ENCODE measurements at places on chromosomes 13 and 19.

DNA sequence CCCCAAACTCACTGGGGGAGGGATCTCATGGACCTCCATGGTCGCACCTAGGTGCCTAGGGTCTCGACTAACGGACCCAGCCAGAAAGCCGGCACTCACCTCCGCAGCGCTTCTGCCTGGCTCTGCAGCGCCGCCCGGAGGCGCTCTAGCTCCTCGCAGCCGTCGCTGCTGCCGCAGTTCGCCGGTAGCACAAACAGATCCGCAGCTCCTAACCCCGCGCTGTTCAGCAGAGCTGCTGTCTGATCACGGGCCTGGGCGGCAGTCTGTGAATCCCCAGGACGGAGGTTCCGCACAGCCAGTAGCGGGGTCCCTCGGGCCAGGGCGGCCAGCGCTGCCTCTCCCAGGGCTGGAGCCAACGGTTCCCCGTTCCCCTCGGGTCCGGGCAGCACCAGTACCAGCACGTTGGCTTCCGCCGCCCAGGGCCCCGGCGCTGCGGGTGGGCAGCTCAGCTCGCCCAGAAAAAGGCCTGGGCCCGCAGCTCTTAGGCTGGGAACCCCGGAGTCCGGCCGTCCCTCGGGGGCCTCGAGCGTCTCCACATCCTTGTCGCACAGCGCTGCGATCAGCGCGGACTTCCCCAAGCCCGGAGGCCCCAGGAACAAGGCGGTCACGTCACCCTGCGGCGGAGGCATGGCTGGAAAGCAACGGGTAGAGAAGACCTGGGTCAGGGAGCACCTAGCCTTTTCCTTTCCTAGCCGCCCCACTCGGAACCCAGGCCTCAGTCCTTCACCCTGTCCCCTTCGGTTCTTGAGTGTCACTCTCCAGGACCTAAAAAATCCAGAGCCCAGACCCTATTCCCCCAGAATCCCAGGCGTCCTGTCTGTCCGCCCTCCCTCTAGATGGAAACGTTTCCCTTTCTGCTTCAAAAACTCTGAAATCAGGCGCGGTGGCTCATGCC lies 977 bp downstream of the IRGQ start:
- DNase-seq: peak; percentile 63

DNA sequence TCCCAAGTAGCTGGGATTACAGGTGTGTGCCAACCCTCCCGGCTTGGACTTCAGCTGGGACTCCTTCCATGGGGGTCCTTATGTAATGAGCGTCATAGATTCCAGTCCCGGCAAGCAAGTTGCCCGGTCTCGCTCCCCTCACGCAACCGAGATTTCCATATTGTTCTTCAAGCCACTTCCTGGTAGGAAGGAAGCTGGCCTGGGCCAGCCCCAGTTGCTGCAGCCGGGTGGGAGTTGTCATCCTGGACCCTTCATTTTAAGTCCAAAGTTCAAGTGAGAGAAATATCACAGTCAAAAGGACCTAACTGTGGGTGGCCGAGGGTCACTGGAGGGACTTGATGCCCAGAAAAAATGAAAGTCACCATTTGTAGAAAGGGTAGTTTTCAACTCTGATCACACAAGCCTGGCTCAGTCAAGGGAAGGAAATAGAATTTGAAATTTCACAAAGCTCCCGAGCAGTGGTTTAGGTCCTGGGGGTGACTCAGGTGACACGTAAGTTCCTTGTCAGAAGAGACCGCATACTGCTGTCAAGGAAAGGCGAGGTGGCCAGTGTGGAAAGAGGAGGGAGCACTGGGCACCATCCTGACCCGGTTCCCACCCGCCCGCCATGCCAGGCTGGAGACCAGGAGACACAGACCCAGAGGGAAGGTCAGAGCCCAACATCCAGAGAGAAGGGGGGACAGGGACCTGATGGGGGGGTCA lies 5.3 kb downstream of the FGF21 start:
- DNase-seq: peak; percentile 75

DNA sequence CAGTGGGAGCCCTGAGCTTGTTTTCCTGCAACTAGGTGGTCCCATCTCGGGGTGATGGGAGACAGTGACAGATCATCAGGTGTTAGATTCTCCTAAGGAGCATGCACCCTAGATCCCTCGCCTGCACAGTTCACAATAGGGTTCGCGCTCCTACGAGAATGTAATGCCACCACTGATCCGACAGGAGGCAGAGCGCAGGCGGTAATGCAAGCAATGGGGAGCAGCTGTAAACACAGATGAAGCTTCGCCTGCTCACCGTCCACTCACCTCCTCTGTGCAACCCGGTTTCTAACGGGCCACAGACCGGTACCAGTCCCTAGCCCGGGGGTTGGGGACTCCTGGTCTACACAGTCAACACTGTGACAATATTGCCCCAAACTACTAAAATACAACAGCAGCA lies 38.8 kb downstream of the CARD8 start:
- no peak for DNase-seq

DNA sequence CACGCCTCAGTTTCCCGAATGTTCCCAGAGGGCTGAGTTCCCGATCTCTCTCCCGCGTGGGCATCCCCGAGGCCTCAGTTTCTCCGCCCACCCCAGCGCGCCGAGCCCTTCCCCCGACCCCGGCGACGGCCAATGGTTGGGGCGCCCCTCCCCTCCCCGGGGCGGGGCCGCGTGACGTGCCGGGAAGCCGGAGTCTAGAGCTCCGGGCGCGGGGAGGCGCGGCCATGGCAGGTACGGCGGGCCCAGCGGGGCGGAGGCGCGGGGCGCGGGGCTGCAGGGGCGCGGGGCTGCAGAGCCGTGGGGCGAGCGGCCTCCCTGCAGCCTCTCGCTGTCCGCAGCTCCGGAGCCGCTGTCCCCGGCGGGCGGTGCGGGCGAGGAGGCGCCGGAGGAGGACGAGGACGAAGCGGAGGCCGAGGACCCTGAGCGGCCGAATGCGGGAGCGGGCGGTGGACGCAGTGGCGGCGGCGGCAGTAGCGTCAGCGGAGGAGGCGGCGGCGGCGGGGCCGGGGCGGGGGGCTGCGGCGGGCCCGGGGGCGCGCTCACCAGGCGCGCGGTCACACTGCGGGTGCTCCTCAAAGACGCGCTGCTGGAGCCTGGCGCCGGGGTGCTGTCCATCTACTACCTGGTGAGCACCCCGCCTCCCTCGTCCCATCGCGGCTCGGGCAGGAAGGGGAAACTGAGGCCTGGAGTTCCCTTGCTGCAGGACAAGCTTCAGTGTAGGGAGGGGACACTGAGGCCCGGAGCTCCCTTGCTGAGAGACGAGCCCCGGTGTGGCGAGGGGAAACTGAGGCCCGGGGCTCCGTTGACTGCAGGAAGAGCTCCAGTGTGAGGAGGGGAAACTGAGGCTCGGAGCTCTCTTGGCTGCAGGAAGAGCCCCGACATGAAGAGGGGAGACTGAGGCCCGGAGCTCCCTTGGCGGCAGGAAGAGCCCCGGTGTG lies at the start of gene MPND:
Gene MPND, plus strand, starts transcription at position 193 of the 938 bp plus-strand sequence. Its CDS starts 32 bp downstream, at position 225.
- peak; percentile 64 for DNase-seq

- no peak for DNase-seq
These were observed 669.2 kb downstream of the DIAPH3 start for GRCh38 chr13:59494560-59494970.

GRCh38 chr13:34411894-34412293 lies 530.2 kb upstream of the NBEA start:
- no peak for DNase-seq

All from kidney capillary endothelial cell (primary cell).